ENCODE measurements at places on chromosomes 5 and 9.

- no peak for DNase-seq
Observed at GRCh38 chr5:180602481-180603075, 11.3 kb upstream of the SCGB3A1 start.

DNA sequence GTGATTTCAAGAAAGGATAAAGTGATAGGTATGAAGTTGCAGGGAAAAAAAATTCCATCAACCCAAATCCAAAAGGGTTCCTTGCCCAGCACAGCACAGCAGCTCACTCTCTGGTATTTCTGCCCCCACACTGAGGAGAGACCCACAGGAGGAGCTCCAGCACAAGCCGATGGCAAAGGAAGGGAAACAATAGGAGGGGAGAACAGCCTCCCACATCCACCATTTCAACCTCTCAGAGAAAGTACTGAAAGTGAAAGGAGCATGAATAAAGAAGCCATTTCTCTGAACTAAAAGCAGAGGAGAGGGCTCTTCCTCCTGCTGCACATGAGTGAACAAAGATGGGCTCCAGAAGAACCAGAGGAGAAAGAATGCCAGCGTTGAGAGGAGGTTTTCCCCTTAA is 54.9 kb upstream of the ZSWIM6 start:
- peak; percentile 26 for DNase-seq

DNA sequence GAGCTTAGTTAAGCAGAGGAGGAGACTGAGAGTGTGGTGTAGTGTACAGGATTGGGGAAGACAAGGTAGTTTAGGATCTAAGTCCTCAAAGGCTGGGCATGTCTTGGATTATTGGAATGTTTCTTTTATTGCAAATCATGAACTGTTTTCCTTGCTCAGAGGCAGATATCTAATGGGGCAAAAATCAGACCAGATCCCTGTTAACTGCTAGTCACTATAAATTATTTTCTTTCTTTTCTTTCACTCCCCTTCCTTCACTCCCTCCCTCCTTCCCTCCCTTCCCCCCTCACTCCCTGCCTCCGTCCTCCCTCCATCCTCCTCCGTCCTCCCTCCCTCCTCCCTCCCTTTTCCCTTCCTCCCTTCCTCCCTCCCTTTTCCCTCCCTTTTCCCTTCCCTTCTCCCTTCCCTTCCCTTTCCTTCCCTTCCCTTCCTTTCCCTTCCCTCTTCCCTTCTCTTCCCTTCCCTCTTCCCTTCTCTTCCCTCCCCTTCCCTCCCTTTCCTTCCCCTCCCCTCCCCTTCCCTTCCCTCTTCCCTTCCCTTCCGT is 117.9 kb downstream of the WDR70 start:
- DNase-seq: no peak

- DNase-seq: no peak
Observed at GRCh38 chr9:135726138-135726853, 24.3 kb downstream of the KCNT1 start.

GRCh38 chr5:107424491-107424890 is 246.2 kb downstream of the EFNA5 start:
- DNase-seq: no peak

GRCh38 chr5:38556088-38556598 is 303 bp downstream of the LIFR start:
- DNase-seq: no peak

GRCh38 chr5:84518370-84518769 is 133.7 kb upstream of the EDIL3 start:
- DNase-seq: no peak

Measured in T-helper 1 cell (primary cell).